ENCODE measurements at places on chromosomes 3 and 15.

DNA sequence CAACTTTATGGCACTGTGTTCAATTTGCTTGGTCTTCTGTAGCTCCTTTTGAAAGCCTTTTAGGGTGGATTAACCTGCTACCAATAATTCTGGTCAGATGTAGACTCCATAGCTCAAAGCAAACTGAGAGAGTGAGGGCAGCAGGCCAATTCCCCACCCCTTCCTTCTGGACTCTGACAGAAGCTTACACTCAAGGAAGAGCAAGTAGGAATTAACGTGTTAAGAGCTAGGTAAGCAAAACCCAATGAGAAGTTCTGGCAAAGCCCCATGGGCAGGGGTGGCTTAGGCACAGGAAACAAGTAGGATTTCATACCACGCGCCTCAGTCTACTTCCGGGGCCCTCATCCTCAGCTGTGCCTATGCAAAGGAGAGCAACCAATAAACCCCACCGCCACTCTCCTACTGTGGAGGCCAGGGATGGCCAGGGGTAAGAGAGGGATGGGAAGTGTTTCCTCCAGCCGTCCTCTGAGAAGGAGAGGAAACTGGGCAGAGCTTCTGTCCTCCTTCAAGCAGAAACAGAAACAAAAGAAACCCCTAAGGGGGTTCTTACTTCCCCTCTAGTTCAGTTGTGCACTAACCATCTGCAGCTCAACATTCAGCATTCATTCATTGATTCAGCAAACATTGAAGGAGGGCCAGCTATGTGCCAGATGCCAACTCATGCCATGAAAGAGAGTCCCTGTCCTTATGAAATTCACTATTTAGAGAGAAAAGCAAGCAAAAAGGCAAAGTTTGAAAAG lies 12.6 kb downstream of the CCR5 start:
- no peak for DNase-seq

DNA sequence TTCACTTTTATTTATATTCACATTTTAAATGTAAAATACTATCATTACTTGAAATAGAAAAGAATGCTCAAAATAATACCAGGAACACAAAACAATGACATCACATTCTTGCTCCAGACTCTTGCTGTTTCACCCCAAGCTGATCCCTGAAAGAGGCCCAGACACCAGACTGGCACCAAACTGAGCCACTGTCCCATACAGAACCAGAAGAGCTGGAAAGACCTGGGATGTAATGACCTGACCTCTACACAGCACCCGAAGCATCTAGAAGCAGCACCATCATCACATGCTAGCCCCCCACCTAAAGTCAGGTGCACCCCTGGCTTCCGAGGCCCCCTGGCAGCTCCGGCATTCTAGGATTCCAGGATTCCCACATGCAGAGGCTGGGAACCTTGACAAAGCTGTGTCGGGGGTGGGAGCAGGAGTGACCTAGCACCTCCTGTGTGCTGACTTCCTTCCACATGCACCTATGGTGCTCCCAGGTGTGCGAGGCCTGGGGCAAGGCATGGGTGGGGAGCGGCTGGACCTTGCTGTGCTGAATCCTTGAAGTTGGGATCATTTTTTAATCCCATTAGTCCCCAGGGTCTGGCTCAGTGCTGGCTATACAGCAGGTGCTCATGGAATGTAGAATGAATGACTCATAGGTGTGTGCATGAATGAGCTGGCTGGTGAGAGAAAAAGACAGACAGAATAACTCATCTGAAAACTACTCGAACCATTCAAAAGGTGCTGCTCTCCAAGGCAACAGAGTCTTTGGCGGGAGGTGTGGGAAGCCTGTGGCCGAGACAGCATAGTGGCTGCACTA lies 144.7 kb upstream of the IQSEC1 start:
- DNase-seq = no peak

GRCh38 chr15:51313074-51313393 lies 25.4 kb downstream of the CYP19A1 start:
- DNase-seq = no peak

DNA sequence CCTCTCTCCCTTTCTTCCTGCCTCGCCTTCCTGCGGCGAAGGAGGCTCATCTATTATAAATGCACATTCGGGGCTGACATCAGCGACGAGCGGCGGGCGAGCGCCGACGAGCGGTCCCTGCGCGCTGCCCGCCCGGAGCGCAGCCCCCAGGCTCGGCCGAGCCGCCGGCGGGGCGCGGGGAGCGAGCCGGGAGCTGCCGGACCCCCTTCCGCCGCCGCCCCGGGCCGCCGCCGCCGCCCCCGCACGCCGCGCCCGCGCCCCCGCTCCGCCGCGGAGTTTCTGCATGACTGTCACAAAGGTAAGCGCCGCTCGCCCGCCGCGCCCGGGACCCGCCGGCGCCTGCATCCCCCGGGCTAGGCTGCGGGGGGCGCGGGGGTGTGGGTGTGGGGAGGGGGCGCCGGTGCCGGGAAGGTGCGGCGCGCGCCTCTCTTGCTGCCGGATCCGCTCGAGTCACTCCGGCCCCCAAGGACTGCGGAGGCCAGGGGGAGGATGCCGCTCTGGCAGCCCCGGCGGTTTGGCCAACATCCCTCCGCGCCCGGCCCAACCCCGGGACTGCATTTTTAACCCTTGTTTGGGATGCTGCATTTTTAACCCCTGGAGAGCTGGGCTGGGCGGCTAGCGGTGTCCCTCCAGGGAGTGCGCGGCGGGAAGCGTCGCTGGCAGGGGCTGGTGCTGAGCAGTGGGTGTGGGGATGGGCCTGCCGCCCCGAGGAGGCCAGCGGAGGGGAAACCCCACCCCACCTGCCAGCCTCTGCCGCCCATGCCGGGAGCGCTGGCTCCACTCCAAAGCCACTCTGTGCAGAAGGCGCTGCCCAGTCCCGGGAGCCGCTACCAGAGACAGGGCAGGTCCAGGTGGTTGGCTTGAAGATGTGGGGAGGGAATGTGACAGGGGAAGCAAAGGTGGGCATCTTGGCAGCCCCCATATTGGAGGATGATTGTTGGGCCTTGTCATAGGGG lies at the start of gene CORO2B:
TSS of gene CORO2B (plus strand) at position 14 of the 956 bp plus-strand sequence. CDS start at position 284, 270 bp downstream.
- DNase-seq = no peak

- no peak for DNase-seq
These were observed 239.3 kb upstream of the ZNF717 start for GRCh38 chr3:76024640-76025039.

DNA sequence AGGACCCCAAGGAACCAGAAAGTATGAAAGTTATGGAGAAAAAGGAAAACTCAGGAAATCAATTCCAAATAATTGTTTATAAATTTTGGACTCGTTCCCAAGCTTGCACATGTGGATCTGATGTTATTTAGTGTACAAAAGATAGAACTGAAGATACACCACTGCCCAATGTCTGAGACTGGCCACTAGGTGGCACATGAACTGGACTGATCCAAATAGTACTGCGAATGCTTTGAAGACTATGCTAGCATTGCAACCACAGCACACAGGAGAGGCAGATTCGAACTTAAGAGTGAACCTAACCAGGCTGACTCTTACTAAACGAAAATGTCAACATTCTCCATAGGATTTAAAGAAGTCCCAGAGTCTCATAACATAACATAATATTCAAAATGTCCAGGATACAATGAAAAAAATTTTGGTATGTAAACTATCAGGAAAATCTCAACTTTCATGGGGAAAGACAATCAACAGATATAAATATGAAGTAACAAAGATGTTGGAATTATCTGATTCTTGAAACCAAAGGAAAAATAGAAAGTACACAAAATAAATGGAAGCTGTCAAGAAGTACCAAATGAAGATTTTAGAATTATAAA lies 596.7 kb downstream of the FGF12 start:
- DNase-seq = no peak

DNA sequence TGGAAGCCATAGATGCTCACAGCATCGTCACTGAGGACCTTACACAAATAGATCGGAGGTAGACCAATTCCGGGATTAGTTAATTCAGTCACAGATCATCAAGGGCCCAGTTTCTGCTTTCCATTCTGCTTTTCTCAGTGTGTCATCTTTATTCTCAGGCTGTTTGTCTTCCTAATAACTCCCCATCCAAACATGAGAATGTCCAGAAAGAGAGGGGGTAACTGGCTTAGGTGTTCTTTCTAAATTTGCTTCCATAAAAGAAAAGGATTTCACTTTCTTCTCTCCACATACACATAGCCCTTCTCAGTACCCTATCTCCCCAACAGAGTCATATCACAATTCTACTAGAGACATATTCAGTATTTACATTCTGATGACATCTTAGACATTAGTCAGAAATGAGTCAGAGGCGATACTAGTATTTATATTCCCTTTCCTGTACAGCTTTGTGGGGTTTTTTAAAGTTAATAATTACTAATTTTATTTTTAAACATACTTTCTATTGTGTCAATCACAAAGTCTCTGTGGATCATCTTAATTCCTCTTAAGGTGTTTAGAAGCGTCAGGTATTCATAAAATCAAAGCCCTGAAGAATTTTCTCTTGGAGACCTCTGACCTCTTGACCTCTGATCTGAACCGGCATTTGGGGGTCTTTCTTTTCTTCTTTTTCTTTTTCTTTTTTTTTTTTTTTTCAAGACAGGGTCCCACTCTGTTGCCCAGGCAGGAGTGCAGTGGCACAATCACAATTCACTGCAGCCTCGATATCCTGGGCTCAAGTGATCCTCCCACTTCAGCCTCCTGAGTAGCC lies 24.3 kb upstream of the IL12A start:
- DNase-seq = no peak

GRCh38 chr15:29756358-29757267 lies 65.7 kb downstream of the TJP1 start:
- DNase-seq = no peak

DNA sequence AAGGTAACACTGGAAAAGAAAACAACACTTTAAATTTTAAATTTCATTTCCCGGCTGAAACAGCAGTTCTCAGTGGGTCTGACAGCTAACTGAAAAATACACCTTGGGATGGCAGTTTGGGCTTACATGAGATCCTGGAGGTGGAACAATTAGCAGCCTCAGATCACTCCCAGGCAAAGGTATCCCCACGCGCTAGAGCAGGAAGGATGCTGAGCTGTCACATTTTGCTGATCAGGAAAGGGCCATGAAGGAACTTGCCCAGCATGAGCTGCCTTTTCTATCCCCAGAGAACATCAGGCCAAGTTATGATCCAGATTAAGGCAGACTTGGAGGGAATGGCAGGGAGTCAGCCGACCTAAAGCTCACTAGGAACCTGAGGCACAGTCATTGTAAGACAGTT lies 204.8 kb upstream of the SLC2A2 start:
- no peak for DNase-seq

GRCh38 chr3:10912786-10913185 lies 79.8 kb upstream of the SLC6A1 start:
- no peak for DNase-seq

DNA sequence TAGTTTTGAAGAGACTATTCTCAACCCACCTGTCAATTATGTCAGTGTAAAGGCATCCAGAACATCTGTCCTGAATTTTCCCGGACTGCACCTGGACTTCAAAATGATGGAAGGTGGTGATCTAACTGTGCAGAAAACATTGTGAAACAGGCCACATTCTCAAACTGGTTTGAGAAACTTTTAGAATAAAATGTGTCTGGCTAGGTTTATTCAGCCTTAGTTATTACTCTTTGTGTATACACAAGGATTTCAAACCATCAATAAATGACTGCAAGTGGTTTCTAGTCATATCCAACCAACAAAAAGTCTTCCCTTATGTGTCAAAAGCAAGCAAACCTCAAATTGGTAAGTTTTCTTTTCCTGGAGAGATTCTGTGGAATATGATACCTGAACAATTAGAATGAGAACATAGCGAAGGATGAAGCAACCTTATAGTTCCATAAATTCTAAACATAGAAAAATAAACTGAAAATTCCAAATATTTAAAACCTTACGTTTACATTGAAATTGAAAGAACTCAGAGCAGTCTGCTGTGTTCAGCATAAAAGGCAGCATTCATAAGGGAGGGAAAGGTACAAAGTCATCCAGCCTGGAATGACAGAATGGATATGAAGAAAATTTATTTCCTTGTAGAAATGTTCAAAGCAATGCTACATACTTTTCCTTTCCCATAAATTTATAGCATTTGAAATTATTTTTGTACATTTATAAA lies 306.6 kb upstream of the TGFBR2 start:
- DNase-seq = no peak

DNA sequence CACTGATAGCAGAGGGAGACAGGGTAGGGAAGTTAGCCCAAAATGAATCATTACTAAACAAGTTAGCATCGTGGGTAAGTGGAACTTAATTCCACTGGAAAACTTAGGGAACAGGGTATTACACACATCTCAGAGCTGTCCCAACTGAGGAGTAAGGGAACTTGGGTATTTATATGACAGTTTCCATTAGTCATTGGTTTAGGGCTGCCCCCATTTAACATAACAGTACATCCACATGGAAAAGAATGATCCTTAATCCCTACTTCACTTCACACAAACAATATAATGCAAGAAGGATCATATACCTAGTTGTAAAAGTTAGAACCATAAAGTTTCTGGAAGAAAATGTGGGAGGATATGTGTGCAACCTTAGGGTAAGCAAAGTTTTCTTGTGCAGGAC lies 4.3 kb upstream of the REC114 start:
- no peak for DNase-seq

DNA sequence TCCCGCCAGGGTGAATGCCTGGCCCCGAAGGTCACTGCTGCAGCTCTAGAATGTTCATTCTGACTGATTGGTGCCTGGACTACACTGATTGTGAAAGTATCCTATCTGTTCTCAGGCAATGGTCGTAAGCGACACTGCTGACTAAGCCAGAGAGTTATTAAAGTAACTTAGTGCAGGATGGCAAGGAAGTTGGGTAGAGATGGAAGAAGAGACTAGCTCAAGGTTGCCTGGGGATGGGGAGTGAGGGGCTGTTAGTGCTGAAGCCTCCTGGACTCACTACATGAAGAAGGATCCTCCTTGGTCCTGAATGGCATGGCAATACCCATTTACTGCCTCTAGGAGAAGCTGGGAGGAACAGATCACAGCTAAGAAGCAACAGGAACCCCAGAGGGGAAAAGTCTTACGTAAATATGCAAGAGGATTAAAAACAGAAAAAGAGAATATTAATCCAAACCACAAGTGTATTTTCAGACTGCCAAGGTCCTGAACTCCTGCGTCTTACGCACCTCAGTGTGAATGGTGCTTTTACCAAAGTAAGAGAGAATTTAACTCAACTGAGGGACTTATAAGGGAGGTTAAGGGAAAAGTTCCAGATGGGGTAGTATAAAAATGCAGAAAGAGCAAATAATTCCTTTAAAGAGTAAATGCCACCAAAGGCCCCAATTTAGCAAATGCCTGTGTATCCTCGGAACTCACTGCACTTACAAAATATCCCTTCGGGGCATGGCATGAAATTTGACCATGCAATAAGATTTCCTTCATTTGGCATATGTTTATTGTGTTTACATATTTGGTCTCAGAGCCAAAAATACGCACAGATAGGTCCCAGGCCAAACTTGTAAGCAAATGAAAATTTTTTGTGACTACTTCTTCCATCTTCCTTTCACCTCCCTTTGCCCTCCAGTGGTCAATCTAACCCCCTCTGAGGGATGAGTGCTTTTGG lies 64.0 kb upstream of the DGKG start:
- DNase-seq = no peak

DNA sequence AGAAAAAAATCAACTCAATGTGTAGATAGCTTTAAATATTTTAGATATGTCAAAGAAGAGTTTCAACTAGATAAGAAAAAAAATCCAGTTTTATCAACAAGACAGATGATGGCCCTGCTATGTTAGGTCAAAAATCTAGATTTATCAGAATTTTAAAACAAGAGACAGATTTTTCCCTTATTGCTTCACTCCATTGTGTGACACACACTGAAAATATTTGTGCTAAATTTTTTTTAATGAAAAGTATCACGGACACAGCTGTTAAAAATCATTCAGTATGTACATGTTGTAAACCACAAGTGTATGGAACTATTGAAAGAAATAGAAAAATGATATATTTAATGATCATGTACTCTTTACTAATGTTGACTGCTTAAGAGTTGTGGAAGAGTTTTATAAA lies 43.6 kb downstream of the FOXB1 start:
- no peak for DNase-seq
